ENCODE measurements at places on chromosomes 13 and 19.

DNA sequence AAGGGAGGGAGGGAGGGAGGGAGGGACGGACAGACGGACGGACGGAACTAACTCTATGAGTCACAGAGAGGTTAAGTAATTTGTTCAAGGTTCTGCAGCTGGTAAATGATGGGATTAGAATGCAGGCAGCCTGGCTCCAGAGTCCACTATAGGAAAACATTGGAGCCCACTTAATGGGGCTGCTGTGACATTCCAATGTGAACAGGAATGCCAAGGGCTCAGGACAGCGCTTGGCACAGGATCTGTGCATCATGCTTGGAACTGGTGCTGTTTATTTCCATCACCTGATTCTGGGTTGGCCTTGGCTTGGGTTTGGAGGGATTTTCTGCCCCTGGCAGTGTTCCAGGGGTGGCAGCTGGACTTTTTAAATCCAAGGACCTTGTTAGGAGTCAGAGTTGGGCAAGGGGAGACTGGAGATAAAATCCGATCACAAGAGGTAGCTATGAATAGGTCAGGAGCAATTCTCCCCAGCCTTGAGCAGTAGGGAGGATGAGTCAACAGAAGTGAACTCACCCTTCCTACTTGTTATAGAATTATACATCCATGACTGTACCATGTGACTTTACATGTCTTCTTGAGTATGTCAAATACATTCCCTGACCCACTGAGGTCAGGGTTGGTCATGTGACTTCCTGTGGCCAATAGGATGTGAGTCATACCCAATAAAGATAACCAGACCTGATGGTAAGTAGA, 7.8 kb upstream of the HIF3A start:
- DNase-seq = no peak

GRCh38 chr13:72527333-72527732, 200.1 kb downstream of the MZT1 start:
- DNase-seq = no peak

DNA sequence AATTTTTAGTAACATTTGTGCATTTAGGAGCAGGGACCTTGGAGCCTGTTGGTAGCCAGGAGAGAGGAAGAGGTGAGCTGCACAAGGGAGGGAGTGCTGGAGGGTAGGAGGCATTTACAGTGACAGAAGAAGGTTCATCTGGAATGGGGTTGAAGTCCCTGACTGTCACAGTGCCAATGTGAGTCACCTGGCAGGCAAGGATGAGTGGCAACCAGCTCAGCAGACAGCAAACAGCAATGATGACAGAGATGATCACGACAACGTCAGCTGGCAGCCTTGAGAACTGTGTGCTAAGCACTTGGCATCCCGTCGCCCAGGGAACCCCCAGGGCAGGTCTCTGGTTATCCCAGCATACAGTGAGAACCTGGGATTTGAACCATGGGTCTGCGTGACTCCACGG, 2.6 kb downstream of the OR10H5 start:
- no peak for DNase-seq

DNA sequence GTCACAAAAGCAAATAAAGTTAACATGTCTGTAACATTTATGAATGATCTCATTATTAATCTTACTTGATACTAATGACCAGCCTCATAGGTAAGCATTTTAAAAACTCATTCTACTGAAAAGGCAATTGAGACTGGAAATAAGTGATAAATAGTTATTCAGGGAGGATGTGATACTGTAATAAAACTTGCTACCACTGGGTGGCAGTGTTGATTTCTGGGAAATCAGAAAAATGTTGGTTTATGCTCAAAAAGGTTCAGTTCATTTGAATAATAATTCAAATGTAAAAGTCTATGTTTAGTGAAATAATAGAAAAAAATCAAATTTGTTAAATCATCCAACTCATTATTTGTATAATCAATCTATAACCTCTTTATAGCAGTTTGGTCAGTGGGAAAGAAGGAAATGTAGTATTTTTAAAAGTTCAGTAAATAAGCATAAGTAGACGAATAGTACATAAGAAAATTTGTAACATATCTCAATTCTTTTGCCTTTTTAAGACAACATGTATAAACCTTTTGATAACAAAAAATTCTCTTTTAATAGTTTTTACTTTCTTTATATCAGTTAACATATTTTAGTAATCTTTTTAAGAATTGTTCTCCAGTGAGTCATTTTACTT, 9.6 kb downstream of the ABHD13 start:
- DNase-seq = no peak
